ENCODE measurements at places on chromosomes 11 and 22.

GRCh38 chr11:108117746-108118371, 3.5 kb upstream of the ACAT1 start:
- DNase-seq = peak; percentile 69

- DNase-seq = peak; percentile 52
Observed at GRCh38 chr22:46036558-46037408, 59.8 kb upstream of the WNT7B start.

DNA sequence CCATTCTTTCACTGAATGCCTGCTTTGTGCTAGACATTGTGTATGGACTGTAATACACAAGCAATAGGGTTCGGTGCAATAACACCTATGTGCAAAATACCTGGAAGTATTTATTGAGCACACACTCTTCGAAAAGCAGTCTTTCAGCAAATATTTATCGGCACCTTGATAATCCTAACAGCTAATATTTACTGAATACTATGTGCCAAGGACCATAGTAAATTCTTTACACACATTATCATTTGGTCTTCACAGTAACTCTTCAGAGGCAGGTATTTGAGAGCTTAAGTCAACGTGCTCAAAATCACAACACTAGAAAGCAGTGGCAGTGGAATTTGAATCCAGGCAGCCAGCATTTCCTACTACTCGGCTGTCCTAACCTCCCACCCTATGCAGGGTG, 2.2 kb downstream of the B3GNT6 start:
- no peak for DNase-seq

- peak; percentile 57 for DNase-seq
Observed at GRCh38 chr22:30246814-30247376, 336 bp upstream of the LIF start.

GRCh38 chr11:111427471-111427912, 48.4 kb upstream of the POU2AF1 start:
- no peak for DNase-seq

GRCh38 chr22:47270463-47271135, 508.1 kb downstream of the TBC1D22A start:
- no peak for DNase-seq
